ENCODE measurements at places on chromosomes 6 and 20.

DNA sequence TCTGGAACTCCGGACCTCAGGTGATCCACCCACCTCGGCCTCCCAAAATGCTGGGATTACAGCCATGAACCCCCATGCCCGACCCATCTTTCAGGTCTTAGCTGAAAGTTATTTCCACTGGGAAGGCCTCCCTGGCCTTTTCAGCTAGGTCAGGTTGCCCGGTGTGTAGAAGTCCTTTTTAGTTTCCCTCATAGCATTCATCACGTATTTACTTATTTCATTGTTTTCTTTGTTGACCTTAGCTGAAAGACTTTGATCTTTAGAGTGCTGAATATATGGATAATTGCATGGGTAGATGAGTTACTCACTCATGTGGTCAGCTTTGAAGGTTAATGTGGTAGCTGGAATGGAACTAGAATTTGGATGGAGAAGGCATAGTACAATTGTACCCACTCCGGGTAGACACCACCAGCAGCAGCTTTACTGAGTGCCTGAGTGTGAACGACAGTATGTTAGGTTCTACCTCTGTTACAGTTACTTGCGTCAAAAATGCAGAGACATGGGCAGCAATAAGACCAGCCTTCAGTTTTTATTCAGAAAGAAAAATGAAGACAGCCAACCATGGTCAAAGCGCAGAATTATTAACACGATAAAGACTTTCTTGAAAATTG is 9.1 kb downstream of the KIZ start:
- DNase-seq: no peak

DNA sequence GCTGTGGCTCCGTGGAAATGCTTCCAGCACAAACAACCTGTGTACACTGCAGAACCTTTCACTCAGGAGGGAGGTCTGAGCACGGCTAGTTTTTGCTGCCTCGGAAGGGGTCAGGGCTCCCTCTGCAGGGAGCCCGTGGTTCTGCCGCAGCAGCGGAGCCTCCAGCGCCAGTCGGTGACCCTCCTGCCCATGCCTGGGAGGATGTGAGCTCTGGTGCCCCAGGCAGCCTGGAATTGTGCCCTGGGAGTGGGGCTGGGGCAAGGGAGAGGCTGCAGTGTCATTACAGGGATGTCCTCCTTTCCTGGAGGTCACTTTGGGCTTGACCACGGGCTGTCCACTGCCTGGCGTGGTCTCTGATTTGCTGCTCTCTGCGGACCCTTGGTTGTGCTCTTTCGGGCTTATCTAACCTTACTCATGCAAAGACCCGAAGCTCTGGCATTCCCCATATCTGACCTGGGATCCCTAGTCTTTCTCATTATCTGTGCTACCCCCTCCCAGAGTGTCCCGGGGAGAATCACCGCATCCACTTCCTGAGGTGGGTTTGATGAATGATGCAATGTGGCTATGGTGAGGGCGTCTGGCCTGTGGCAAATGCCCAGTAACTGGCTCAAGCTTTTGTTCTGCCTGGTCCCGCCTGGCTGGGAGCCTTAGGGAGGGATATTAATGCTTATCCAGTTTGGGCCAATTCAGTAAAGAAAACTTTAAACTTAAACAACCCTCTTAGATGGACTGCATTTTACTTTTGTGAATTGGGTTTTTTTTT is 59.6 kb upstream of the TAGAP start:
- no peak for DNase-seq

- DNase-seq: no peak
Measured at GRCh38 chr6:16706911-16707783, 54.1 kb downstream of the ATXN1 start.

DNA sequence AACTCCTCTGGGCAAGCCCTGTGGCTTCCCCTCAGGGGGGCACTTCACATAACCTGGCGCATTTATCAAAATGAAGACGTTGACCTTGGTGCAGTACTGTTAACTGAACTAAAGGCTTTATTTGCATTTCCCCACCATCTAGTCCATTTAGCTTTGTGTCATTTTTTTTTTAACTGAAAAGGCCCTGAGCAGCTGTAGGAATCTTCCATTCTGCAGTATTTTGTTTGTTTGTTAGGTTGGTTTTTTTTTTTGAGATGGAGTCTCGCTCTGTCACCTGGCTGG is 10.7 kb downstream of the TMEM181 start:
- no peak for DNase-seq

DNA sequence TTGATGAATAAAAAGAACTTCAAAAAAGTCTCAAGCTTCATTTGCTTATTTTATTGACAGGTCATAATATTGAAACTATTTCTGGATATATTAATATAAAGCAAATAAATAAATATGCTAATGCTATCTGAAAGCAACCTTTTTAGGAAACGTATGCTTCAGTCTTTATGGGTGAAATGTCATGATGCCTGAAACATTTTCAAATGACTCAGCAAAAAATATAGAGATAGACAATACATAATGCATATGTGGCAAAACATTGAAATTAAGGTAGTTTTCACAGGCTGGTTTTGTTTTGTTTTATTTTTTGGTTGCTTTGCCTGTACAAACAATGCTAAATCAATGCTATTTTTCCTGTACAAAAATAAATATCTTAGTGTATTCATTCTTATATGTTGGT is 194.4 kb upstream of the PLCB4 start:
- DNase-seq: no peak

- DNase-seq: no peak
Measured at GRCh38 chr20:46640536-46641311, 10.5 kb downstream of the SLC13A3 start.

GRCh38 chr6:106981926-106982325 is 7.4 kb upstream of the CD24 start:
- no peak for DNase-seq

DNA sequence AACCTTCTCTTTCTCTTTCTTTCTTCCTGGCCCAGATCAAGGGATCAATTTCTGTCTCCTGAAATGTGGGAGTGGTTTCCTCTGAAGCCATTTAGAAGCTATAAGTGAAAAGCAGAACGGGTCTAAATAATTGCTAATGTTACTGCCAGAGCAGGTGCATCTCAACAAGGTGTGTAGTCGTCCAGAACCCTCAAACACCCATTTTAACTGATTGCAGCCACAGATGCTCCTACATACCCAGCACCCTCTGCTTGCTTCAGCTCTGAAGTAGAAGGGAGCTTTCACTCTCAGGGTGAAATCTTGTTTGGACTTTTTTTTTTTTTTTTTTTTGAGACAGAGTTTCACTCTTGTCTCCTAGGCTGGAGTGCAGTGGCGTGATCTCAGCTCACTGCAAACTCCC is 592.1 kb upstream of the ARID1B start:
- DNase-seq: no peak

GRCh38 chr20:58511364-58511763 is 3.8 kb downstream of the APCDD1L start:
- DNase-seq: no peak

DNA sequence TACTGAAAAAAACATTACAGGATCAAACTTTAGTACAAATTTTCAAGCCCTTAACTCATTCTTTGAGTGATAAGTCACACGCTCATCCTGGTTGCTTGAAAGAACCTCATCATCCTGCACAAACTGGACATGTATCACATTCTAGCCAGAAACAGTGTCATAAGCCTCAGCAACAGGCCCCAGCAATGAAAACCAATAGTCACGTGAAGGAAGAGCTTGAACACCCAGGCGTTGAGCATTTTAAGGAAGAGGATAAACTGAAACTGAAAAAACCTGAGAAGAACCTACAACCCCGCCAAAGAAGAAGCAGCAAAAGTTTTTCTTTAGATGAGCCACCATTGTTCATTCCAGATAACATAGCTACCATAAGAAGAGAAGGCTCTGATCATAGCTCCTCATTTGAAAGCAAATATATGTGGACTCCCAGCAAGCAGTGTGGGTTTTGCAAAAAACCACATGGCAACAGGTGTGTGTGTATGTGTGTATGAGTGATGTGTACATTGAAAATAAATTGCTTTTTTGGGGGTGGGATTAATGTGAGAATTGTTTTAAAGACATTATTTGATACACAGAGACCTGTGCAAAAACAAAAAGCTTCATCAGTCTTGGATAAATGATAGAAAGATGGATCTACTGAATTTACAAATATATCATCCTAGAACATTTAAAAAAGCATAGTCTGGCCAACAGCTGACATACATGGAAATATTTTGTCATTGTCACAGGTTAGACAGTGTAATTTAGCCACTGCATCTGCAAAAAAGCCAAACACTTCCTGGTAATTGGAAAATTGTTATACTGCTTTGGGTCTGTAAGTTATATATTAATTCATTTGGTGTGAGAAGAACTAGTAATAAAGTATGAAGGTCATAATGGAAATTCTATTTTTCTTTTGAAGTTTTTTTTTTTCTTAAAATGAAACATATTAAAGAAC is 50.1 kb downstream of the PHF3 start:
- DNase-seq: no peak

GRCh38 chr6:118579786-118580185 is 31.7 kb downstream of the PLN start:
- DNase-seq: no peak

GRCh38 chr20:51036827-51037531 is 14.1 kb upstream of the KCNG1 start:
- no peak for DNase-seq

DNA sequence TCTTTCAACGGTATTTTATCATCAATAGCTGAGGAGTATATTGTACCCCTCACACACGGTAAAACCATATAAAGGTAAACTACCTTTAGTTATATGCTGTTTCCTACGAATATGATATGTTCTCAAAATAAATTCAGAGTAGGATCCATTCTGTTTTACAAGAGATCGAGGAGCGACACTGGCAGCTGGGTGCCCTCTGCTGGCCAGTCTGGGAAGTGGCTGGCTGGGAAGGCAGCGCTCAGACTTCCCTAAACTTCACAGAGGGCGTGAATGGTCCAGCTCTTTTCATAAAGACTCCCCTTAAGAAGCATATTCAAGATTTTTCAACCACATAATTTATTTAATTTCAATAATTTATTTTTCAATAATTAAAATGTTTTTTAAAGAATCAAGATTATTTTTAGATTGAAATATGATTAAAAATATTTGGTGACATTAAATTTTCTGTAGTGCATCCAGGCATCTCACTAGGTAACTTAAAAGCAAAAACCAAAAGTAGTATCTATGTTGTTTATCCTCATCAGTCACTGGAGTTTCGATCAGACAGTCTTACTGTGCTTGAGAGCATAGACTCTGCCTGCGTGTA is 187.5 kb upstream of the PDE10A start:
- no peak for DNase-seq

- DNase-seq: peak; percentile 48
Measured at GRCh38 chr6:28940294-28940857, 16.6 kb upstream of the TRIM27 start.

GRCh38 chr20:31472395-31473330 is 2.3 kb downstream of the DEFB124 start:
- no peak for DNase-seq

DNA sequence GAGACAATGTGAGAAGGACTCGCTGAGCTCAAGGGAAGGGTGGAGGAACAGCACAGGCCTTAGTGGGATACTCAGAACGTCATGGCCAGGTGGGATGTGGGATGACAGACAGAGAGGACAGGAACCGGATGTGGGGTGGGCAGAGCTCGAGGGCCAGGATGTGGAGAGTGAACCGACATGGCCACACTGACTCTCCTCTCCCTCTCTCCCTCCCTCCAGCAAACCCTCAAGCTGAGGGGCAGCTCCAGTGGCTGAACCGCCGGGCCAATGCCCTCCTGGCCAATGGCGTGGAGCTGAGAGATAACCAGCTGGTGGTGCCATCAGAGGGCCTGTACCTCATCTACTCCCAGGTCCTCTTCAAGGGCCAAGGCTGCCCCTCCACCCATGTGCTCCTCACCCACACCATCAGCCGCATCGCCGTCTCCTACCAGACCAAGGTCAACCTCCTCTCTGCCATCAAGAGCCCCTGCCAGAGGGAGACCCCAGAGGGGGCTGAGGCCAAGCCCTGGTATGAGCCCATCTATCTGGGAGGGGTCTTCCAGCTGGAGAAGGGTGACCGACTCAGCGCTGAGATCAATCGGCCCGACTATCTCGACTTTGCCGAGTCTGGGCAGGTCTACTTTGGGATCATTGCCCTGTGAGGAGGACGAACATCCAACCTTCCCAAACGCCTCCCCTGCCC is 1.7 kb downstream of the TNF start:
- no peak for DNase-seq

GRCh38 chr20:49435639-49436038 is 46.8 kb downstream of the KCNB1 start:
- DNase-seq: no peak

- no peak for DNase-seq
Measured at GRCh38 chr20:53448875-53449274, 144.8 kb downstream of the ZNF217 start.

- no peak for DNase-seq
Measured at GRCh38 chr6:168248148-168248620, 71.4 kb downstream of the DACT2 start.

- no peak for DNase-seq
Measured at GRCh38 chr20:57586943-57587277, 26.0 kb downstream of the PCK1 start.

- DNase-seq: no peak
Measured at GRCh38 chr20:5977223-5977622, 26.8 kb downstream of the MCM8 start.

- DNase-seq: no peak
Measured at GRCh38 chr6:3305831-3306230, 47.1 kb downstream of the PSMG4 start.

All from NCI-H1930 (cell line).